ENCODE measurements at places on chromosomes 13 and 19.

GRCh38 chr13:49877629-49878218, 58.4 kb downstream of the SPRYD7 start:
- DNase-seq = no peak

DNA sequence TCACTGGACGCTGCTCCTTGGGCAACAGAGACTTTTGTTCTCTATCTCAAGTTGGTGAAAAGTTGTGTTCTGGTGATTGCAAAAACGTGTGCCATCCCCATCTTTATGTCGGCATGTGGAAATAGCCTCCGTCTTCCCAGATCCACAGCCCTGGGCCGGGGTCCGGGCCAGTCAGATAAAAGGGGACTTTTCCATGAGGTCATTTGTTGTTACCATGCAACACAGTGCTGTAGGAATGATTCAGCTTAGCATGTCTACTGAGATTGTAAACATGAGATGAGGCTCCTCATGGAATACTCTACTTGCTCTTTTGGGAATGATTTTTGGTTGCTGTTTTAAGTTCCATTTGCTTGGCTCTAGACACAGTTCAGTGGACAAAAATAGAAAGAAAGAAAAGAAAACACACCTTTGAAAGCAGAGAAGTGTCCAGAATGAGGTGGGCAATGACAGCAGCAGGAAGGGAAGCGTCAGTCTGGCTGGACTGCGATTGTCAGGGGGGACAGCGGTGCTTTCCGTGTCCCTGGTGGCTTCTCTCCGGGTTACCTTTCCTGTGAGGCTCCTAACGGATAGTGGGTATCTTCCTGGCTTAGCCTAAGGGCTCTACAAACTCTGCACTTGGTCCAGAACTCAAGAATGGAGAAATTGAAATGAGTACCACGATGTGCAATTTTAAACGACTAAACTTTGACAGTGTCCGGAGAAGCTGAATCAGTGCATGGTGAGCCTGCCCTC, 91.6 kb downstream of the TEX29 start:
- no peak for DNase-seq

DNA sequence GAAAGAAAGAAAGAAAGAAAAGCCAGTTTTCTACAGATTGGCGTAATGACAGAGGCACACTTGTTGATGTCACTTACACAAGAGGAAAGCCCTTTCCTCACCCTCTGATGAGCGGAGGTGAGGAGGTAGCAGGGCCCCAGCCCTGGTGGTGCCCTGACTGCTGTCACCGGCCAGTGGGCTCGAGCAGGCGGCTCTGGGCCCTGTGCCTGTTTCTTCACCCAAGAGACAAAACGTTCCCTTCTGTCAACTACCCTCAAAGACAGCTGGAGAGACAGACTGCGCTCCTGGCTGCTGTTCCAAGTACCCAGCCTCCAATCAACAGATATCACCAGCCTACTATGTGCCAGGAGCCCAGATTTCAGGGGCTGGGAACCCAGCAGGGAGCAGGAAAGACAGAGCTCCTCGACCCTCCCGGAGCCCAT, 10.1 kb downstream of the EPS15L1 start:
- no peak for DNase-seq

GRCh38 chr13:82681535-82681934, 1200.7 kb downstream of the SLITRK1 start:
- DNase-seq = no peak

- DNase-seq = no peak
Measured at GRCh38 chr19:38523319-38523718, 89.8 kb downstream of the RYR1 start.

GRCh38 chr13:41054212-41054877, 7.0 kb upstream of the WBP4 start:
- peak; percentile 37 for DNase-seq

GRCh38 chr19:14385492-14385891, 4.2 kb downstream of the ADGRE5 start:
- no peak for DNase-seq

DNA sequence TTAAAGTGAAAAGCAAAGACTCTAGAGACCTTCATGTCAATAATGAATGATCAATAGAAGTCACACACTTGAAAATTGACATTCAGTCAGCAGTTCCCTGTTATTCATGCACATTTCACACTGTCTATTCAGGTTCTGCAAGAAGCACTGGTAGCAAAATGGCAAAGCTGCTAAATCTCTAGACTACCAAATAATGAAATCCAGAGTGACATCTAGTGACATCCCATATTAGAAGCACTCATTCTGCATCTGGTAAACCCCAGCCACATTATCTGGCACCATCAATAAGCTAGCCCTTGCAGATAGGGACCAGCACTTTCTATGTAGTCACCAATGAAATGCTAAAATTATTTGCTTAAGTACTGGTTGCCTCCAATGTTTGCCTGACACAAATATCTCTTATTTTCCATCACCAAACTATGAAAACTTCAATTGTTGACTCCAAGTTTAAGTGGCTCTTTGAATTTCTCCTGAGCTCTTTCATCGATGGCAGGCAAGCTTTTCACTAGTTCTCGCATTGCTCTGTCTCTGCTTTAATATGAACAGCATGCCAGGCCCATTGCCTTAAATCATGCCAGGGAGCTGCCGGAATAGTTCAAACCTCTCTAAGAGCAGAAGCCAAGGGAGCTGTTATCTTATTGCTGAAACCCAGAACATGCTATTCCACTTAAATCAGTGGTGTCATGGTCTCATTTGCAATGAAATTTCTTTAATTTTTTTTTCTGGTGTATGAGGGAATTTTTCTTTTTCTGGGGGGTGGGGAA, 409.9 kb downstream of the MZT1 start:
- DNase-seq = peak; percentile 47

Data from NCI-H748 treated with DMSO at 0.1 percent for 48 hours (cell line).